Brain microvascular endothelial cell (primary cell): ENCODE measurements at places on chromosomes 6 and 20.

- DNase-seq, result no peak
Measured at GRCh38 chr6:110563711-110564110, 87.3 kb upstream of the SLC22A16 start.

- DNase-seq, result no peak
Measured at GRCh38 chr6:53641348-53641747, 24.2 kb downstream of the KLHL31 start.

- no peak for DNase-seq
Measured at GRCh38 chr20:56163806-56164205, 84.7 kb upstream of the MC3R start.

- no peak for DNase-seq
Measured at GRCh38 chr6:14622085-14622484, 504.5 kb downstream of the CD83 start.

DNA sequence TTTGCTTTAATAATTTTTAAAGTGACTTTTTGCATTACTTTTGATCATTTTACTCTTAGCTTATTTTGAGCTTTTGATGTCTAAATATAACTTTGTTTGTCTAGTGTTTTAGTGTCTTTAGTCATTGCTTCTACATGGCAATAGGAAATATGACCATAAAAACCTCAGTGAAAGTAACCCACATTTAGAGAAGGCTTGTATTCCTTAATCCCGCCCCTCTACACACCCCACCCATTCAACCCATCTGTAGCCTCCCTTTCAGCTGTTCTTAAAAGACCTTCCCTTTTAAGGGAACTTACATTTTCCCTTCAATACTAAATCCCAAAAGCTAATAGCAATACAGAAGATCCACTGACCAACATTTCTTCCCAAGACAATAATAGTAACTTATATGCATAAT, 225.4 kb downstream of the LAMA2 start:
- DNase-seq, result no peak

DNA sequence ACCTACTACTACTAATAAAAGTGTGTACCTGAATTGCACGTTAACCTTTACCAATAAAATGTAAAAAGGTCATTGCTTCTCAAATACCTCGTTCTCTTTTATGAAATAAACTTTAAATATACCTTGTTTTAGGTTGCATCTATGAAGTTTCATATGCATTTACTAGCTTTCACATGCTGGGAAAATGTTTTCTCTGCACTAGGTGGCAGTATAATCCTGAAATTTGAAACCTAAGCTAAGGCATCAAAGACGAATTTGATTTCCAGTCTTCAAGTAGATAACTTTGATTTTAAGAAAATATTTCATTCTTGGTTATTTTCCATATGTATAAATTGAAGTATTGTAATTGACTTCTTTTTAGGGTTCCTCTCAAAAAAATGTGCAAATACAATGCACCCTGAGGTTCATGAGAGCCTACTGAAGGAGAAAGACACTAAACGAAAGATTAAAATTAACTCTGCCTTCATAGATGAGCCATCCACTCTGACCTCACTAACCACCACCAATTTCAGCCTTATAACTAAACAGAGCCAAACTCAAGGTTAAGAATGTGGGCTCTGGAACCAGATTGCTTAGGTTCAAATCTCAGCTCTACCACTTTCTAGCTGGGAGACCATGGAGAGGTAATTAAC, 7.3 kb upstream of the COL9A1 start:
- peak; percentile 43 for DNase-seq

GRCh38 chr6:158558415-158559306, 1.2 kb upstream of the TMEM181 start:
- no peak for DNase-seq

DNA sequence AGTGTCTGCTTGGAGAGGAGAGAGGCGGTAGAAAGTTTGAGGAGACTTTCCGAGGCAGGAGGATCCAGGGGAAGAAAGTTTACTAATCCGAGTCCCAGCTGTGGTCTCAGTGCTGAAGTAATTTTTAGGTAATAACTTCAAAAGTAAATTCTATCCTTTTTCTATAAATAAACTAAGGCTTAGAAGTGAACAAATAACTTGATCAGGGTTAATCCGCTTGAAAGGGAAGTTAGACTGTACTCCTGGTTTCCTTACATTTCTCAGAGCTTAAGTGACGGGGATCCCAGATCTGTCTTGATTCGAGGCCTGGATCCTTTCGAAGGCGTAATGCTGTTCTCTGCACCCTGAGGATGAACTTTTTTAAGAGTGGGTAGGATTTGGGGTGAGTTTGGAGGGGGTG, 2.6 kb downstream of the STK35 start:
- no peak for DNase-seq

- DNase-seq, result no peak
Measured at GRCh38 chr6:23319582-23319981, 750.2 kb downstream of the HDGFL1 start.

DNA sequence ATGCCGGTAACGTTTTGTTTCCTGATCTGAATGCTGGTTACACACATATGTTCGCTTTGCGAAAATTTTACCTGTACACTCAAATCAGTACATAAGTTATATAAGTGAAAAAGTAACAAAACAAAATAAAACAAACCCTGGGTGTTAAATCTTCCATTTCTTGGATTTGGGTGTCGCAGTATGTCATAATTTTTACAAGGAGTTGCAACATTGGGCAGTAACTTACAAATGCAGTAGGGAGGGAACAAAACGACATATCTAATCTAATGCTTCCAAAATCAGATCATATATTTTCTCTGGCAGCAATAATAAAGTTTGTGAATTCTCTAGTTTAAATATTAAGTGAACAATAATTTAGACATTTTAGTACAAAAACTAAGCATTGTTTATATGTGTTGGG, 25.2 kb downstream of the SNX14 start:
- no peak for DNase-seq
